ENCODE measurements at places on chromosomes 5 and 9.

DNA sequence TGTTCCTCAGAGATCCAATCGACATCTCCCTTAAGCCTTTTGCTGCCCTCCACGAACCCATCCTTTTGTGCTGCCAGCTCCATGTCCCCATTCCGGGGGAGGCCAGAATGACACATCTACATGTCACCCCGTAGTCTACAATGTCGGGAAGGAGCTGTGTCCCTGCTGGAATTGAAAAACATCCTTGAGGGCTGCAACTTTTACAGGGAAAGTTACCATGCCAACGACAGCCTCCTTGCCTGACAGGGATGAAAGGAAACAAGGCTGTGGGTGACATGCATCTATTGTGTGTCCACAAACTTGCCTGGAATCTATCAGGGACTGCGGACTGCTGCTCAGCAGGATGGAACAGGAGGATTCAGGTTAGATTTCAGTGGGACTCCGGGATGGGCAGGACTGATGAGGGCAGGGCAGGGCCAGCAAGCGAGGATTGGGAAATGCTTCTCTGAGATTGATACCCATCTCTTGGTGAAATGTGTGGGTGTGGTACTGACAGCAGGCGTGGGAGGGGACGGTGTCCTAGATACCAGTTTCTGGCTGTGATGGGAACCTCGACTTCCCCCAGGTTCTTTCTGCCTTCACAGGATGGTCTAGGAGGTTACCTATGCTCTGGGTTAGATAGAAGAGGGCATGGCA, 25.5 kb downstream of the EGR1 start:
- DNase-seq: no peak

- DNase-seq: no peak
Observed at GRCh38 chr5:61966296-61966955, 339.6 kb upstream of the KIF2A start.

DNA sequence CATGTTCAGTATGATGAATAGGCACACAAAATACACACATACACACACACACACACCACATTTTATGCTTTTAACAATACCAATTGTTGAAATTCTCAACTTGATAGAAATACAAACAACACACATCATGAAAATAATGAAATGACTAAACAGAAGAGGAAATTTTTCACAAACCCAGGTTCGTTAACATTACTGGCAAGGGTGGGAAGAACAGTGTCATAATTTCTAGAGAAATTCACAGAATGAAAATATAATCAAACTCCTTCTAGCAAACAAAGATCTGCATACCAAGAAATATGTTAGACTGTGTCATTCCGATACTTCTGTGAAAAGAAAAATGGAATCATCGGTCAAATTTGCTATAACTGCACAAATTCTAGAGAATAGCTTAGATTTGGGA, 41.9 kb downstream of the ST8SIA4 start:
- no peak for DNase-seq

- no peak for DNase-seq
Observed at GRCh38 chr5:106876298-106876622, 794.5 kb downstream of the EFNA5 start.

- DNase-seq: no peak
Observed at GRCh38 chr5:97458851-97459250, 275.8 kb upstream of the RIOK2 start.

- no peak for DNase-seq
Observed at GRCh38 chr9:122005597-122005996, 87.5 kb downstream of the TTLL11 start.

DNA sequence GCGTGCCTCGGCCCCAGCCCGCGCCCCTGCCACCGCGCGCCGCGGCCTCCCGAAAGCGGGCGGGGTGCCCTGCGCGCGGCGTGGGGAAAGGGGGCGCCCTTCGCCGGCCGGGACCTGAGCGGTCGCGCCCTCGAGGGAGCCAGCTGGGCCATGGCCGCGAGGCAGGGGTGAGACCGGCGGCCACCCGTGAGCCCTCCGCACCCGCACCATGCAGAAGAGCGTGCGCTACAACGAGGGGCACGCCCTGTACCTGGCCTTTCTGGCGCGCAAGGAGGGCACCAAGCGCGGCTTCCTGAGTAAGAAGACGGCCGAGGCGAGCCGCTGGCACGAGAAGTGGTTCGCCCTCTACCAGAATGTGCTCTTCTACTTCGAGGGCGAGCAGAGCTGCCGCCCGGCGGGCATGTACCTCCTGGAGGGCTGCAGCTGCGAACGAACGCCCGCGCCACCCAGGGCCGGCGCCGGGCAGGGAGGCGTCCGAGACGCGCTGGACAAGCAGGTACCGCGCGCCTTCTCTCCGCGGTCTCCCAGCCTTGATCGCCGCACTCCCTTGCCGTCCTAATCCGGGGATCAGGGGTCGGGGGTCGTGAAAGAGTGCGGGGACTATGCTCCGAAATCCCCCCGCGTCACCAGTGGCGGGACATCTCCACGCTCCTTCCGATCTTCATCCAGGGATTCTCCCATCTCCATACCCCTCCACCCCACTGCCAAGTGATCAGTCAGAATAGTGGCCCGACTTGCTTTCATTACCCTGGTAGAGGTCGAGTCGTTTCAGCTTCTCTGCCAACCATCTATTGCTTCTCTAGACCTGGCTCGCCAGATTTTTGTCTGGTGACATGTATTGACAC, 590 bp downstream of the RASGRF2 start:
- peak; percentile 49 for DNase-seq

DNA sequence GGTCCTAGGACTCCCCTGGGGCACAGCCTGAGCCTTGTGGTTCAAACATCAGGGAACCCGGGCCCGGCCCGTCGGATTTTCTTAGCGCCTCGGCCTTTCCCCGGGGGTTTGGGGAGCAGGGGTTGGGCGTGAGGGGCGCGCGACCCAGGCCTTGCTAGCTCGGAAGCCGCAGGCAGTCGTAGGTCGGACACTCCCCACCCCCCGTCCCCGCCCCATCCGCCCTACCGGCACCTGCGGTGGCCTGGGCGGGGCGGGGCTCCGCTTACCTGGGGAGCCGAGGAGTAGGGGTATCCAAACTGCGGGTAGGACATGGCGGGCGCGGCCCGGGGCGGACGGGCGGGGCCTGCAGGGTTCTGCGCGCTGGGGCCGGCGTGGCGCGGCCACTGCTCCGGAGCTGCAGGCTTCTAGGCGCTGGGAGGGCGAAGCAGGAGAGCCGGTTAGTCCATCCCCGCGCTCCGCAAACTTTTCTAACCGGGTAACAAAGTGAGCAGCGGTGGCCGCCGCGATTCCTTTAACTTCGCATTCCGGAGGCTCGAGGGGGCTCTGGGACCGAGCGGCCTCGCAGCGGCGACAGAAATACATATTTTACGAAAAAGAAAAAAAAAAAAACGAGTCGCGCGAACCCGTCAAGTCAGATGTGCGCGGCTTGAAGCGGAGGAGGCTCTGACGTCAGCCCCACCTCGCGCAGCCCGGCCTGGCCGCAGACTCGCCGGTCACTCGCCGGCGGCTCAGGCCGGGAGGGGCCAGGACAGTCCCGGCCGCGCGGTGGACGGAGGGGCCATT, at the start of gene IRX4:
IRX4 (minus strand) TSS at position 589 of the 783 bp plus-strand sequence; CDS start at position 311, 278 bp downstream.
- DNase-seq: no peak

DNA sequence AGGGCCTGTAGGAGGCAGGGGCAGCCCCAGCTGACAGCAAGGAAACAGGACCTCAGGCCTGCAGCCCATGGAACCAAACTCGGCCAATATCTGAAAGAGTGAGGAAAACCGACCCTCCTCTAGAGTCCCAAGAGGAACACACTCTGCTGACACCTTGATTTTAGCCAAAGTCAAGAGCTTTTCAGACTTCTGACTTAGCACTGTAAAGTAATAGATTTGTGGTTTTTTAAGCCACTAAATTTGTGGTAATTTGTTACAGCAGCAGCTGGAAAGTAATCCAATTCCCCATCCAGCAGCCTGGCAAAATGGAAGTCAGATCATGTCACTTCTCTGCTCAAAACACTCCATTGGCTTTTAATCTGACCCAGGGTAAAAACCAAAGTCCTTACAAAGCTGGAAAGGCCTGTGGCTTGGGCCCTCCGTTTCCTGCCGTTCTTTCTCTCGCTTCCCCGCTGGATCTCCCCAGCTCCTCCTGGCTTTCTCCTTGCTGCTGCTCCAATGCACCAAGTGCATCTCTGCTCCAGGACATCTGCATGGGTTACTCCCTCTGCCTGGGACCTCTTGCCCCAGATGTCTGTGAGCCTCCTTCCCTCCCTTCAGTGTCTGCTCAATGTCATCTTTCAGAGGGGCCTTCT, 79.0 kb downstream of the C5orf15 start:
- DNase-seq: no peak

DNA sequence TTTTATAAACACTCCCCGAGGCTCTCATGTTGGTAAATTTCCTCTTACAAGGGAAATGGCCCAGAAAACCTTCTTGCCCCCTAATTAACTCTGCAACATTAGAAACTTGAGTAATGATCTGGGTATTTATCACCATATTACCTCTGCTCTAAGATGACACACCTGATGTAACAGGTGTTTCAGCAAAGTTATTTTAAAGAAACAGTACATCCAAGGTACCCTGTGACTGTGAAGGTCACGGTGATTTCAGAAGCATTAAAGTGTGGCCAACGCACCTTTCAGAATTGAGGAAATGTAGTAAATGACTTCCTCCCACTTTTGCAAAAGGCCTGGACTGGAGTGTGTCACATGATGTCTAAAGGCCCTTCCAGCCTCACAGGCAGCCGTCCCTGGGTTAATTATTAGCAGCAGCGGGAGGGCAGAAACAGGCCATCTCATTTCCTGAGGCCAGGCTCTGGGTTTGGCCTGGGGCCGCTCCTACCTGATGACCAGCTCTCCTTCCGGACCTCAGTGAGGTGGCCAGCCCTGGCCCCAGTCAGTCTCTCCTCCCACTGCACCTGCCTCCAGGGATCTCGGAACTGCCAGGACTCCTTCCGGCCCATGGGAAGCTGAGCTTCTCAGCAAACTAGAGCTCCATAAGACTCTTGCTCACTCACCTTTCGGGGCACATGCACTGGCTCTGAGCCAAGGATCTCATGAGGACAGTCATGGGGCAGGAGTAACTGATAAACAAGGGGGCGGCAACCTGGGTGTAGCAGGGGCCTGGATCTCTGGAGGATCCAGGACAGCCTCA, 20.7 kb downstream of the PTPN3 start:
- DNase-seq: no peak

- no peak for DNase-seq
Observed at GRCh38 chr9:31612336-31613030, 772.0 kb upstream of the ACO1 start.

DNA sequence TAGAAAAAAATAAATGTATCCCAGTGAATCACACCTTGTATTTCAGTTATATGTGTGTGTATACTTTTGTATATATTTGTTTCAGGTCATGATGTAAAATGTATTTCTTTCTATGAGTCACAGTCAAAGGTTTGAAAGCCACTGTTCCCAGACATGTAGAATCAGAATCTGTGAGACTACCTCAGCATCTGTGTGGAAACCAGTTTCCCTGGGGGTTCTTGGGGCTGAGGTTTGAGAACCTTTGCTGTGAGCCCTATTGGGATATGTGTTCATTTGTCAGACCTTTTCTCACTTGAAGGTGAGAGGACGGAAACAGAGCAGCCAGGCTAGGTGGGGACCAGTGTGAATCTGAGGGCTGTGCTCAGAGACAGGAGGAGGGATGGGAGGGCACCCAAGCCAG, 78.7 kb upstream of the SAP30L start:
- DNase-seq: no peak

DNA sequence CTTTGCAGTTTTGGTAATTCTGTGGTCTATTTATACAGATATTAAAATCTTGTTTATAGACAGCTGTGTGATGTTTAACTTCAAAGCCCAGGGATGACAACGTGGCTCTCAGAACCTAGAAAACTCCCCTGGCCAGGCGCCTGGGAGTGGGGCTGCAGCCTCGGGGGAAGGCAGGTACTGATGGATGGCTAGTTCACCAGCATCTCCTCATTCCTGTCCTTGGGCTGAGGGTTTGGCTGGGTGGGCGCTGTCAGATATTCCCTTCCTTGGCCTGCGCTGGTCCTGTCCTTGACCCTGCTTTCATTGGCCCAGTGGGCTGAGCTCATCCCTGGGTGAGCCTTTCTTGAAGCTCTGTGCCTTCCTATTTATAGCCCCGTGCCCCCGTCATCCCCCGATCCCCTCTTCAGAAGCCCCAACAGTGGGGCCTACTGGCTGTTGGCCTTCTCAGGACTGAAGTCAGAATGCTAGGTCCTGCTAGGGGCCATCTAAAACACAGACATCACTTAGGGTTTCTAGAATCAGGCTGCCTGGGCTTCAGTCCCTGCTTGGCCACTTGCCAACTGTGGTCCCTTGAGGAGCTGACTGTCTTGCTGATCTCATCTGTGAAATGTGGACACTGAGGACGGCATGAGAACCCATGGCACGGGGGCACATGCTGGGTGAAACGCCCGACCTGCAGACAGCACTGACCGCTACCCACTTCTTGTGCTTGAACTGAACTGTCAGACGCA, 20.9 kb downstream of the SH3GLB2 start:
- peak; percentile 16 for DNase-seq

DNA sequence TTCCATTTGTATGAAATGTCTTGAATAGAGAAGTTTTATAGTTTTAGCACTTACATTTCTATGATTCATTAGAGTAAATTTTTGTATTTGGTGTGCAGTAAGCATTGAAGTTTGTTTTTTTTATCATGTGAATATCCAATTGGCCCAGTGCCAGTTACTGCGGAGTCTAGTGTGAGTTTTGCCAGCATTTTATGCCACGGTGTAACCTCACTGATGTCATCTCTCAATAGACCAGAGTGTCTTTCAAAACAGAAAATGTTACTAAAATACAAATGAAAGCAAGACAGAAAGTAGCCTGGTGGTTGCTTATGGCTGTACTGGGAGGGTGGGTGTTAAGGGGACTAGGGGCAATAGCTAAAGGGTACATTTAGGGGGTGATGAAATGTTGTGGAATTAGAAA, 62.8 kb downstream of the IPPK start:
- no peak for DNase-seq

DNA sequence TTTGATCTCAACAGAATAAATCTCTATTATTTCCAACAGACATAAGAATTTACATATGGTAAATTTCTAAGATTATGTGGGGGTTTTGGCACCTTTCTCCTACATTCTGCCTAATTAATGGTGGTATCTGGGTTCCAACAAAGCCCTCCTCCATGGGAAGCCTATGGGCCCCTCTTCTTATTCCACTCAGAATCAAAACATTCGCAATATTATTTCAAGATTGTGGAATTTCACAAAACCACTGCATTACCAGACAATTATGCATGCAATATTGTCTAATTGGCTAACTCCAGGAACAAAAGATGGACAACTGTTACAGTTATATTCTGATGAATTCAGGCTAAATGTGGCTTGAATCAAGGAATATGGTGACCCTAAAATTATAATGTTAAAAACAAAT, 434.0 kb downstream of the NFIB start:
- no peak for DNase-seq

GRCh38 chr9:133050142-133050541, 11.6 kb upstream of the CEL start:
- peak; percentile 39 for DNase-seq
